ENCODE measurements at places on chromosomes 2 and 18. TPM values are rescaled to one million over a fixed set of nuclear protein-coding genes. Genes with fewer than 3 reads are reported as not detected.

Gene WNT10A
- 10.8 TPM for total RNA-seq

Gene IL18R1
- total RNA-seq, result 19.9 TPM

Gene MYCN
- total RNA-seq, result 2.2 TPM

Gene G6PC2
- not detected for total RNA-seq

- no peak overlapping the region for H3K4me3 ChIP-seq
- no peaks in the 10 kb centered on the region for H3K27me3 ChIP-seq
- no peak overlapping the region for H3K27ac ChIP-seq
- no peak for DNase-seq
- H3K4me1 ChIP-seq, result no peaks in the 10 kb centered on the region
These were observed 163.1 kb upstream of the KLHL29 start for GRCh38 chr2:23221901-23222300.

DNA sequence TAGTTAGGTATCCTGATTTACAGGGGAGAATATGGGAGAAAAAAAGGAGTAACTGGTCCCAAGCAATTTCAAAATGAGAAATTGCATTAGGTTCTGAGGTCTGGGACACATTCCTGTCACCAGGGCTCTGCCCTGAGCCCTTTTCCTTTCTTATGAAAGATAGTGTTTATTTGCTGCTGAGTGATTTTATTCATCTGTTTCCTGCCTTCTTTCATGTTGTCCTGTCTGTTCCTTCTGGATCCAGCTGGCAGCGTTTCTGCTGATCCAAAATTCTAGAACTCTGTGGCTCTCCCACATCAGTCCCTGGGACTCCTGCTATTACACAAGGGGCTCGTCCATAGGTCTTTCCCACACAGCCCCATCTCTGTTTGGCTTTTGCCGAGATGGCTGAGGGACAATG lies 519.1 kb upstream of the SALL3 start:
- H3K4me3 ChIP-seq, result no peak overlapping the region
- no peak for DNase-seq
- H3K27ac ChIP-seq, result no peak overlapping the region
- no peaks in the 10 kb centered on the region for H3K27me3 ChIP-seq
- H3K36me3 ChIP-seq, result no peaks in the 10 kb centered on the region
- no peaks in the 10 kb centered on the region for H3K4me1 ChIP-seq

GRCh38 chr2:103809415-103809814 lies 1044.5 kb upstream of the POU3F3 start:
- no peaks in the 10 kb centered on the region for H3K4me1 ChIP-seq
- H3K36me3 ChIP-seq, result no peaks in the 10 kb centered on the region
- no peaks in the 10 kb centered on the region for H3K27me3 ChIP-seq
- no peak overlapping the region for H3K27ac ChIP-seq

GRCh38 chr2:21310493-21310892 lies 186.7 kb downstream of the TDRD15 start:
- no peaks in the 10 kb centered on the region for H3K4me1 ChIP-seq
- no peak overlapping the region for H3K27ac ChIP-seq
- no peaks in the 10 kb centered on the region for H3K27me3 ChIP-seq
- no peak overlapping the region for H3K4me3 ChIP-seq

- no peaks in the 10 kb centered on the region for H3K4me1 ChIP-seq
- no peak overlapping the region for H3K27ac ChIP-seq
- H3K4me3 ChIP-seq, result no peak overlapping the region
- no peaks in the 10 kb centered on the region for H3K36me3 ChIP-seq
- no peaks in the 10 kb centered on the region for H3K27me3 ChIP-seq
These were observed 16.7 kb upstream of the TXNDC2 start for GRCh38 chr18:9868857-9869714.

GRCh38 chr2:199883474-199884212 lies 27.4 kb upstream of the C2orf69 start:
- no peaks in the 10 kb centered on the region for H3K4me1 ChIP-seq
- H3K4me3 ChIP-seq, result no peak overlapping the region
- no peak overlapping the region for H3K27ac ChIP-seq
- DNase-seq, result no peak

DNA sequence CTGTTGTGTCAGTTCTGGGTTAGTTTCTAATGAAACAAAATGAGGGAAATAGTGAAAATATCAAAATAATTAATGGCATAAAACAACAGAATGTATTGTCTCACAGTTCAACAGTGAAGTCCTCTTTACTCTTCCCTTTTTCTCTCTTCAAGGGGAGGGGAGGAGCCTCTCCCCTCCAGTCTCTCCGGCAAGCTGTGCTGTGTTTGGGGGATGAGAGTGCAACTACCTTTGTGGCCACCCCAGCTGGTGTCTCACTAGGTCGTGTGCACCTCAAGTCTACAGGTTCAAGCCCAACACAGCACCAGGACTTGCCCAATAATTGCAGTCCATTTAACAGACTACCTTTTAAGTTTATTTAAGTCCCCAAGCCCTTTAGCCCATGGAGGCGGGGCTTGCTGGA lies 271.7 kb upstream of the DOK6 start:
- DNase-seq, result no peak
- no peak overlapping the region for H3K4me3 ChIP-seq
- H3K27ac ChIP-seq, result no peak overlapping the region

GRCh38 chr2:27911458-27912210 lies 21.1 kb downstream of the BABAM2 start:
- no peaks in the 10 kb centered on the region for H3K27me3 ChIP-seq
- H3K36me3 ChIP-seq, result peaks cover 3% of the 10 kb centered on the region
- no peaks in the 10 kb centered on the region for H3K4me1 ChIP-seq
- no peak overlapping the region for H3K27ac ChIP-seq
- no peak overlapping the region for H3K4me3 ChIP-seq
- DNase-seq, result no peak

DNA sequence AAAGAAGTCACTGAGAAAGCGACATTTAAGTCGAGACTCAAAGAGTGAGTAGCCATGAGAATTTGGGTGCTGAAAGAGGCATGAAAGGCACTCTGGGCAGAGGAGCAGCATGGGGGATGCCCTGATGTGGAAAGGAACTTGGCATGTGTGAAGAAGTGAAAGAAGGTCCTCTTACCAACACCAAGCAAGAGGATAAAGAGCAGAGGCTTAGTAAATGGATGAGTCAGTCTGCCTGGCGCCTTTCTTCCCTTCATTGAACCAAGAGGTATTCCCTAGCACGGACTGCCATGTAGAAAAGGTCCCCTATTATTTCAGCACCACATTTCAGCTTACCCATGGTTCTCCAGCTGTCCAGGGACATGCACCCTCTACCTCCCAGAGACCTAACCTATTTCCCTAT lies 221.1 kb upstream of the NRP2 start:
- DNase-seq, result no peak
- no peaks in the 10 kb centered on the region for H3K36me3 ChIP-seq
- peaks cover 9% of the 10 kb centered on the region for H3K27me3 ChIP-seq
- H3K4me1 ChIP-seq, result no peaks in the 10 kb centered on the region
- H3K4me3 ChIP-seq, result no peak overlapping the region

- no peaks in the 10 kb centered on the region for H3K36me3 ChIP-seq
- no peak overlapping the region for H3K27ac ChIP-seq
- no peaks in the 10 kb centered on the region for H3K4me1 ChIP-seq
- H3K4me3 ChIP-seq, result no peak overlapping the region
These were observed 272.3 kb upstream of the EPHA4 start for GRCh38 chr2:221844212-221845020.

GRCh38 chr18:55355223-55355622 lies 232.8 kb downstream of the TCF4 start:
- no peak overlapping the region for H3K4me3 ChIP-seq
- H3K36me3 ChIP-seq, result no peaks in the 10 kb centered on the region
- H3K27me3 ChIP-seq, result no peaks in the 10 kb centered on the region
- H3K27ac ChIP-seq, result no peak overlapping the region

DNA sequence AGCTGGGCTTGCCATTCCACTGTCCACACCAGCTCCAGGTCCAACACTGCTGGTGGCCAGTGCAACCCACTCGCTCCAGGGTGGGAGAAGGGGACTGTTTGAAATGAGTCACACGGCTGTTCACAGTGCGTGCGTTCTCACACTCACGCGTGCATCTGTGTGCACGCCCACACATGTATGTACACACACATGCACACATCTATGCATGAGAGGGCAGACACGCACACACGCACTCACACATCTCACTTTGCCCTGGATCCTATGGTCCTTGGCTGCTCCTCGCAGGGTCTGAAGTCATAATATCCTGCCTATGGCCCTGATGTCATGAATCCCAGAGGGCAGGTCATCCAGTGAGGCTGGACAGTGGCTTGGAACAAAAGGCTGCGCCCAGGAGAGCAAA lies 182.8 kb downstream of the EIPR1 start:
- no peaks in the 10 kb centered on the region for H3K4me1 ChIP-seq
- no peak overlapping the region for H3K4me3 ChIP-seq
- H3K27me3 ChIP-seq, result no peaks in the 10 kb centered on the region
- H3K36me3 ChIP-seq, result peaks cover 44% of the 10 kb centered on the region
- DNase-seq, result no peak
- no peak overlapping the region for H3K27ac ChIP-seq

GRCh38 chr18:49050452-49050851 lies 99.7 kb upstream of the SMAD7 start:
- H3K36me3 ChIP-seq, result no peaks in the 10 kb centered on the region
- no peak for DNase-seq
- no peak overlapping the region for H3K4me3 ChIP-seq
- H3K27ac ChIP-seq, result no peak overlapping the region
- peaks cover 10% of the 10 kb centered on the region for H3K4me1 ChIP-seq

GRCh38 chr2:202135091-202135874 lies 62.2 kb downstream of the KIAA2012 start:
- no peaks in the 10 kb centered on the region for H3K4me1 ChIP-seq
- no peak overlapping the region for H3K4me3 ChIP-seq

GRCh38 chr18:56283316-56283715 lies 355.1 kb downstream of the TXNL1 start:
- no peaks in the 10 kb centered on the region for H3K36me3 ChIP-seq
- no peak for DNase-seq
- no peak overlapping the region for H3K4me3 ChIP-seq
- no peaks in the 10 kb centered on the region for H3K27me3 ChIP-seq
- no peak overlapping the region for H3K27ac ChIP-seq
- H3K4me1 ChIP-seq, result no peaks in the 10 kb centered on the region
